CD4-positive, alpha-beta T cell treated with Interferon gamma for 1 hour (primary cell): ENCODE measurements at places on chromosomes 6 and 20.

GRCh38 chr6:147260091-147260490 is 55.9 kb downstream of the STXBP5 start:
- DNase-seq: no peak

DNA sequence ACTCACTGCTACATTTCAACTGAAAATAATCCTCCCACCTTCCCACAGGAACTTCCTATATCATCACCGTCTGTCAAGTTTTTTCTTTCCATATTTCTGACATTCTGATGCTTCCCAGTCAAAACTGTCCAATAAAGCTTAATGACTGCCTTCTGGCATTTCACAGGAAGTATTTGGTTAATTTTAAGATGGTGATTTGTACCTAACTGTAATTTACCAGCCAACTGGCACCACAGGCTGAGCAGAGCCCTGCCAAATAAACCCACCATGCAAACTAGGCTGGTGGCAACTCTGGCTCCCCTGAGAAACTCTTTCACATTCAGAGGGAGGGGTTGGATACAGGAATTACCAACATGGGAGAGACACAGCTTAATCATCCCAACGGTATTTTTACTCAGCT is 50.0 kb downstream of the KLHL32 start:
- no peak for DNase-seq

- DNase-seq: no peak
Observed at GRCh38 chr6:129655334-129655733, 54.6 kb downstream of the ARHGAP18 start.

DNA sequence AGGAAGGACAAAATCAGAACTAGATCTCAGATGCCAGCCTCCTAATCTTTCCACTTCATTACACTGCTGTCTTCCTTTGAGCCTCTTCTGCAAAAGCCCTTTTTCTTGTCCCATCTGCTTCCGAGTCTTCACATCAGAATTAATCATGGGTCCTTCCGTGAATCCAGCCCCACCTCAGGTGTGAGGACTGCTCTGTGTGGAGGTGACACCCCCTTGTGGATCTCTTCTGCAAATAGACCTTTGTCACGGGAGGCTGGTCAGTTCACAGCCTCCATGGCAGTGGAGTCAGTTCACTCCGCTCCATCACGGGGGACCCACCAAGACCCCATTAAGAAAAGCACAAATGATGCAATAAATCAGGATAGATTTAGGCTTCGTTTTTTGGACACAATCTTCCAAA is 171.1 kb downstream of the ADAT2 start:
- no peak for DNase-seq

DNA sequence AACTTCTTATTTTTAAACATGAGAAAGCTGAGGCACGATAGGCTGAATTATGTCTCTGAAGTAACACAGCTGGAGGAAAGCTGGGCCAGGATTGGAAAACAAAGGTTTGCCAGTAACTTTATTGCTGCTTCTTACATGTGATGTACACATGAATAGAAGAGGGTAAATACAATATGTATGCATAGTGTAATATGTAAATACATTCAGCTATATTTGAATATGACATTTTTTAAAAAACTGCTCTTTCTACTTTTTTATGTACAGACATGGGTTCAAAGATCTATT is 90.2 kb downstream of the ADTRP start:
- DNase-seq: no peak

DNA sequence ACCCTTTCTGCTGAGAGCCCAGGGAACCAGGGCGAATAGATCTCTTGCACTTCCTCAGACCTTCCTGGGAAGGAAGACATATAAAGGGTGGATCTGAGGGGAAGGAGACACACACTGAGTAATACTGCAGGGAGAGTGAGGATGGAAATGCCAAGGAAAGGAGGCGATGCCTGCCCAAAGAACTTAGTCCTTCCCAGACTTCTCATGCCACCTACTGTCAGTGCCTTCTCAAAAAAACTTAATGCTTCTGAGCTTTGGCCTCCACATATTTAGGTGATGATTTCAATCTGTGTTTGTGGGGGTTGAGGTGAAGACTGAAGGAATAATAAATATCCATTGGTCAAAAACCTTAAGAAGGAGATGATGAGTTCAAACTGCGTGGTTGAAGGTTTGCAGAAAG is 9.7 kb downstream of the BTN3A1 start:
- no peak for DNase-seq

DNA sequence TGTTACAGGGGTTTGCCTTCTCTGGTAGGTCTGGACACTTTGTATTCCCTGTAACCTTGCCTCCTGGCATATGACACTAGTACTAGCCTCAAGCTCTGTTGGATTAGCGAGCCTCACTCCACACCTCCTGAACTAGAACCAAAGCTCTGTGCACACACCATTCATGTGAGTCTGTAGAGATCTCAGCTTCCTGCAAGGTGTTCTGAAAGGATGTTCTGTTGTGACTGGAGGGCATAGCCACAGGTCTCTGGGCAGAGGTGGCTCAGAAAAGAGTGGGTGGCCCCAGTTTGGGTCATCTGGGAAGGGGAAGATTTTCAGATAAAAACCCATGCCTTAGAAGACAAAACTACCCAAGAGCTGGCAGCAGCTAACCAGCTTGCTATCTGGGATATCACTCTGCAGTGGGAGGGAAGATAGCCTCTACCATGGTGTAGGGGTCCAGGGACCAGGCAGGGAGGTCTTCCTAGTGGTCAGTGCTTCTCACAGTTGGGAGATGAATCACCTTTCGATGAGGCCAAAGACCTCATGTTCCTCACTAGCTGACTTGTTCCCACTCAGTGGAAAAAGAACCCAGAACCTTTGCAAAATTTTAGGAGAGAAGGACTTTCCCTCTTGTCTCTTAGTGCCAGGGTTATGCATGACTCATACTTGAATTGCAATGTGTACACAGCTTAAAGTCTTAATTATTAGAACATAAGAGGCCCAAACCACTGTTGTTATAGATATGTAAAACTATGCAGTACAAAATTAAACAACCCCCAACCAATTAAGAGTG is 41.4 kb downstream of the HLA-F start:
- DNase-seq: no peak

DNA sequence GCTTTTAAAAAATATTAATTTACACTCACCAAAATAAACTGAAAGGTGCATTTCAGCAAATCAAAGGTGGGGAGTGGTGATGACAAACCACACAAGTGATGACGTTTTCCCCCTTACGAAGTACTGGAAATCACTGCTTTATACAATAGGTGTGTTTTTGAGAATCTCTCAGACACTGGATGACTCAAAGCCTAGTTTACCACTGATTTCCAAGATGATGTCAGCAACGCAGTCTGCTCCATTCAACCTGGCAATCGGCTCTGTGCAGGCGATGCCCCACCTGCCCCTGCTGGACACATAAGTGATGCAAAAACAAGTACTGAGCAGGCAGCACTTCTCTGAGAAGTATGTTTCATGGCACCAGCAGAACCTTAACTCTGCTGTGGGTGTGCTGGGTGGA is 114.4 kb downstream of the SOD2 start:
- no peak for DNase-seq

- no peak for DNase-seq
Observed at GRCh38 chr6:42176981-42177380, 3.8 kb downstream of the GUCA1A start.

GRCh38 chr6:37501632-37502491 is 2.2 kb upstream of the CCDC167 start:
- DNase-seq: peak; percentile 49

DNA sequence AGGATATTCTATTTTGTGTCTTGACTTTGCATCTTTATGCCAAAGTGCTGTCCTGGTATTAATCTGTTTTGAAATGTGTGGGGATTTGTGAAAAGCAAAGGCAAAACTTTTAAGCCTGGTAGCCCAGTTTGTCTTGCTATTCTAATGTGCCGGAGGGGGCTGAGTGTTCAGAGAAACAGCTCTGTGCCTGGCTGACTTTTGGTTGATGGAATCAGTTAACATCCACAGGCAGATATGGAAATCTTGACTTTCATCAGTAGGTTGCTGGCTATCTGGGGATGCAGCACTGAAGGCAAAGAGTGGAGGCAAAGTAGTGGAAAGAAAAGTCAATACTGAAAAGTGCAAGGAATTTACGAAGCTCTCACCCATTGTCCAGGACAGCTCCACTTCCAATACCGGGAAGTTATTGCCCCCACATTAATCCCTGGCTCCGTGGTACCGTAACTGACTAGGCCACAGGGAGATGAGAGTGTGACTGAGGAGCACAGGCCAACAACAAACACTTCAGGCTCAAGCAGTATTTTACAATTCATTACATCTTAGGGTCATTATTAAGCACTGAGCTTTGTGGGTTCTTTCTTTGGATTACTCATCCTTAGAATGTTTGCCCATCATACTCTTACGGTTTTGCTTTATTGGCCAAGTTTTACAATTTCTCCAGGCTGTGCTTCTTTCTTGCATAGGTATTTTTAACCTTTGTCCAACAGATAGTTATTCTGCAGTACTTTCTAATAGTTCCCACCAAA is 164.6 kb downstream of the MTFR2 start:
- DNase-seq: no peak

DNA sequence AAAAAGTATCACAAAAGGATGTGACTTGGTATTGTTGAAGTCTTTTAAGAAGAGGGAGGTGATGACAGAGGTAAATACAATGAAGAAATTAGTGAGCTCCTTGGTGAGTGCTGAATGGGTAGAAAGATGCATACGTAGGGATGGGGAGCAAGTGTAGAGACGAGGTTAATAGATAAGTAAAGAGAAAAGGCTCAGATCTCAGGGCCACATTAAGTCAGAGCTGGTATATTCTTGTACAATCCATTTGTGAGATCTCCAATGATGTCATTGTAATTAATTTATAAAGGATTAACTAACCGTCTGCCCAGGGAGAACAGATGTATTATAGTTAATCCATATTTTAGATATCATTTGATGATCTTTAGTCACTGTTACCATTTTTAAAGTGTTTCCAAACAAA is 43.4 kb downstream of the SMPDL3A start:
- DNase-seq: no peak

DNA sequence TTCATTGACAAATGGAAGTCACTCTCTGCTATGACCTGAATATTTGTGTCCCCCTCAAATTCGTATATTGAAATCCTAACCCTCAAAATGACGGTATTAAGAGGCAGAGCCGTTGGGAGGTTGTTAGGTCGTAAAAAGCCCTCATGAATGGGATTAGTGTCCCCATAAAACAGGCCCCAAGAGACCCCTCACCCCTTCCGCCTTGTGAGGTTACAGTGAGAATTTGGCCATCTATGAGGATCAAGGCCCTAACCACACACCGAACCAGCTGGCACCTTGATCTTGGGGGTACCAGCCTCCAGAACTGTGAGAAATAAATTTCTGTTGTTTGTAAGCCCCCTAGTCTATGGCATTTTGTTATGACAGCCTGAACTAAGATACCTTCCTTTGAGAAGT is 52.5 kb upstream of the SLC22A16 start:
- no peak for DNase-seq

GRCh38 chr6:144158133-144158532 is 7.8 kb downstream of the STX11 start:
- DNase-seq: no peak

DNA sequence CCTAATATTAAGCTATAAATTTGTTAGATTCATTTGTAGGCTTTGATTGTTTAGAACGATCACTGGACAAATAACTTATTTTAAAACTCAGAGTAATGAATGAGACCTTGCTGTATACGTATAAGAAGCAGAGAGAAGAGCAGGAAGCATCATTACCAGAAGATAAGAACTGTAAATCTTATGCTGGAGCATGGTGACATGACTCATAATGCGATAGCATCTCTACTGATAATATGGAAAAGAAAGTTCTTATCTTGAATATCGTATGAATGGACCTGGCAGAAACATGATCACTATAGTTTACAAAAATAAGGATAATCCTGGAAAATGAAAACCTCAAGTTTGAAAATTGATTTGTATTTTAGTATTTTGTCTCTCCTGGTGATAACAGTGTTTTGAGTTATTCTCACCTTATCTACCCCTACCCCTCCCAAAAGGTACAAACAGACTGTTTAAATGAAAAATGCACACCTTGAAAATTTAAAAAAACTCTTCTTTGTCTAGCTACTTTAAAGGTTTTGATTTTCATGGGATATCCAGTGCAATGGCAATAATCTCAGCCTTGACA is 2.0 kb upstream of the ZSCAN26 start:
- no peak for DNase-seq

DNA sequence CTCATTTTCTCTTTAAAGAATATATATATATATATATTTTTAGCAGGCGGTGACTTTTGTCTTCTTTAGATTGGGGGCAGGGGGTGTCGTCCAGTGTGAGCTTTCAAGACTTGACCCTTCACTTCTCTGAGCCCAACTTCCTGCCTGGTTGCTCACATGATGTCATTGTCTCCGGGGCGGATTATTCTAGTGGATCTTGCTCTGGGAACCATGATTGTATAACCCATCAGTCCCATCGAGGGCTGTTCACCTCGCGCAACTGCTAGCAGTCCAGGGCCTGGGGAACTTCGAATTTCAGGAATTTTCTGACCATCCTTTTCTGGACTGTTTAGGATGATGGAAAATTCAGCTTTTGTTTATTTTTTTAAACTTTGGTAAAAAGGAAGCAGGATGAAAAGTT is 1.0 kb downstream of the IGF2R start:
- peak; percentile 31 for DNase-seq

GRCh38 chr6:99136488-99136887 is 188.7 kb upstream of the FBXL4 start:
- DNase-seq: no peak

GRCh38 chr20:37936451-37936850 is 33.5 kb downstream of the VSTM2L start:
- no peak for DNase-seq

DNA sequence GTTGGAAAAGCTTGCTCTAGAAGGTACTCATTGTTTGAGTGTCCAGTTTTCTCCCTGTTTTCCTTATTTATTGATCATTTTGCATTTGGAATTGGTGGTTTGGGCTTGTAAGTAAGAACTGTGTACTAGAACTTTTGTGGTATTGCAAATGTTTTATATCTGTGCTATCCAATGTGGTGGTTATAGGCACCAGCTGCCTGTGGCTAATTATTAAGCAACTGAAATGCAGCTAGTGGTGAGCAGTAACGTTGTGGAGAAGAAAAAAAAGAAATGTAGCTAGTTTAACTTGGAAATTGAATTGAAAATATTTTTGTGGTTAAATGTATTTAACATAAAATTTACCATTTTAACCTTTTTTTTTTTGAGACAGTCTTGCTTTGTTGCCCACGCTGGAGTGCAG is 50.7 kb upstream of the MAPK13 start:
- no peak for DNase-seq

DNA sequence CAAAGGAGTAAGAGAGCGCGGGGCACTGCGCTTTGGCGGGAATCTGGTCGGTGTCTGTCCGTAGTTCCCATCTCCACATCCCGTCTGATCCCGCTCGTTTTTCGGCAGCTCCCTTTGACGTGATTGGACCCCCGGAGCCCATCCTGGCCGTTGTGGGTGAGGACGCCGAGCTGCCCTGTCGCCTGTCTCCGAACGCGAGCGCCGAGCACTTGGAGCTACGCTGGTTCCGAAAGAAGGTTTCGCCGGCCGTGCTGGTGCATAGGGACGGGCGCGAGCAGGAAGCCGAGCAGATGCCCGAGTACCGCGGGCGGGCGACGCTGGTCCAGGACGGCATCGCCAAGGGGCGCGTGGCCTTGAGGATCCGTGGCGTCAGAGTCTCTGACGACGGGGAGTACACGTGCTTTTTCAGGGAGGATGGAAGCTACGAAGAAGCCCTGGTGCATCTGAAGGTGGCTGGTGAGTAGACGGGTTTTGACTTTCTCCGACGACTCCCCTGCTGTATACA is 1.4 kb downstream of the BTN1A1 start:
- DNase-seq: peak; percentile 21

GRCh38 chr20:50762435-50763220 is 31.2 kb downstream of the PARD6B start:
- no peak for DNase-seq
